ENCODE measurements at places on chromosomes 3 and 15.

- no peak for DNase-seq
These were observed 44.0 kb downstream of the PSMD6 start for GRCh38 chr3:63979093-63979885.

DNA sequence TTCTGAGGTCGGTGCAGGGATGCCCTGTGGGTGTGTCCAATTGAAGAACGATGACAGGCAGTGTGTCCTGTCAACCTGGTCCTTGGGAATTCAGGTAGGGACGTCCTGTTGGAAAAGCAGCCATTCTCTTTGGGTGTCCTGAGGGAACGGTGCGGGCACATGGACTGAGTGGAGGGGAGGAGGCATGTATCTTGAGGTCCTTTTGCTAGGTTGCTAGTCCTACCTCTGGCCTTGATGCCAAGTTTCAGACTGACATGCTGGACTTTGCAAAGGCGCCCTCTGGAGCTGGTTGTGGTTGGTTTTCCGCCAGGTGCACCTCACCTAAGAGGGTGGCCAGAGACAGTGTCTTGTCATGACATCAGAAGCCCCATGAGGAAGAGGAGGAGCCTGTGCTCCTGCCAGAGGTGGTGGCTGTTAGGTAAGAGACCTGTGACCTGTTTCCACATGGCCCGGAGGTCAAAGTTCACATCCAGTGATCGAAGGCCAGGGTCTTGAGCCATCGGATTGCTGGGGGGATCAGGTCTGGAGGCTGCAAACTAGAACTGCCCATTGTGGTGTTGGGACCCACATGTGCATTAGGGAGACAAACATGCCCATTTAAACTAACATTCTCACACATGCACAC is 106.3 kb downstream of the SNRPN start:
- no peak for DNase-seq

- no peak for DNase-seq
These were observed 3.5 kb downstream of the TF start for GRCh38 chr3:133749427-133750258.

DNA sequence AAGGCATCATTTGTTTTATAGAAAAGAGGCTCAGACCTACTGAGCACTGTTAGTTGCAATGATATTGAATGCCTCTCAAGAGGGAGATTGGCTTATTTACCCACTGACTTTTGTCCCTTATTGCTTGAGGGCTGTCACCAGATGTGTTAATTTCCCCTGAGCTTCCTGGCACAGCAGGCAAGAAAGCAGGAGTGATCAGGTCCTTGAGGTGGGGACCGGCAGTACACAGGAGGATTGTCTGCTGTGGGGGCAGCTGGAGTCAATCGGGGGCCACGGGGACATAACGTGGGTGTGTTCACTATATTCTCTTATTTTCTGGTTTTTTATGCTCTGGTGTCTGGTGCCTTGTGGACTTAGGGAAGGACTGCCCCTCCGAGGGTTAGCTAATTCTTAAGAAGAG is 44.6 kb downstream of the GASK1A start:
- no peak for DNase-seq

GRCh38 chr3:16101295-16102186 is 72.9 kb upstream of the GALNT15 start:
- no peak for DNase-seq

- DNase-seq, result no peak
These were observed 3.0 kb upstream of the PHGR1 start for GRCh38 chr15:40347559-40348473.
